Fibroblast of upper back skin (primary cell): ENCODE measurements at places on chromosomes 4 and X.
A peak's percentile ranks its signal among the peaks of the same experiment; 100 is the strongest.

- DNase-seq, result no peak
Measured at GRCh38 chrX:97846718-97847237, 963.1 kb downstream of the RPA4 start.

- DNase-seq, result no peak
Measured at GRCh38 chr4:82891707-82892466, 934 bp upstream of the SEC31A start.

- DNase-seq, result no peak
Measured at GRCh38 chr4:33184657-33185290, 2464.6 kb downstream of the PCDH7 start.

DNA sequence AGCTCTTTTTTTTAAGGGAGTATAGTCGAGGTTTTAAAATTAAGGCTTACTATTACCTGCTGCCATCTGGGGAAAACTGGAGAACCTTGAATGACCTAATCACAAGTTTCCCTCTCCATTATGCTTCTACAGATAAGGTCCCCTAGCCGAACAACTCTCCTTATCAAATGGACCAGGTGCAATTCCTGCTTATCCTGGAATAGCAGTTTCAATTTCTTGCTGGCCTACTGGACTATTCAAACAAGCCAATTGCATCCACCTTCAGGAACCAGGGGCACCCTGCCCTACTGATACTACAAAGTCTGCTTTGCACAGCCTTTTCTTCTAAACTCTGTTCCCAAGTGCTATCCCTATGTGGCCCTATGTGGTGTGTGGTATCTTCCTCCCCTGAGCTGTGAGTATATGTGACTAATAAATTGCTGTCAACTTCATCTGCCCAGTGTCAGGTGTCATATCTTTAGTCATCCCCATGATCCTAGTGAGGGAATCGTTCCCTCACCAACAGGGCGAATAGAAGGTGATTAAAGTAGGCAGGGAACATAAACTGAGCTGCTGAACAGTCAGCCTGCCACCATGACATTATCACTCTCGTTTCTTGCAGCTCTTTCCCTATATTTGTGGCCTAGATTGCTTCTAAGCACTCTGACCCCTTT is 128.5 kb downstream of the ATG4A start:
- DNase-seq, result no peak

DNA sequence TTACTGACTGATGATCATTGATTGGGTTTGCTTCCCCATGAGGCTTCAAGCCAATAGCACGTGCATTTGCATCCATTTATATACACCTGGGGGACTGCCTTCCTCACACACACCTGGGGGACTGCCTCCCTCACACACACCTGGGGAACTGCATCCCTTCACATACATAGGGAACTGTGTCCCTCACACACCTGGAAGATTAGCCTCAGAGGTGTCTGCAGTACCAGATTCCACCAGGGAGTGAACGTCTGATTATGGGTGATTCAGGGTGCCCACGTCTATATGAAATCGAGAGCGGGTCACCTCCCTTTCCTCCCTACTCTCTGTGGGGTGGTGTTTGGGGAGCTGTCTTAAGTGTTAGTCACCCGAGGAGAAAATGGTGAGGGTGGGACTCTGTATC is 16.9 kb downstream of the CD99 start:
- DNase-seq, result no peak

DNA sequence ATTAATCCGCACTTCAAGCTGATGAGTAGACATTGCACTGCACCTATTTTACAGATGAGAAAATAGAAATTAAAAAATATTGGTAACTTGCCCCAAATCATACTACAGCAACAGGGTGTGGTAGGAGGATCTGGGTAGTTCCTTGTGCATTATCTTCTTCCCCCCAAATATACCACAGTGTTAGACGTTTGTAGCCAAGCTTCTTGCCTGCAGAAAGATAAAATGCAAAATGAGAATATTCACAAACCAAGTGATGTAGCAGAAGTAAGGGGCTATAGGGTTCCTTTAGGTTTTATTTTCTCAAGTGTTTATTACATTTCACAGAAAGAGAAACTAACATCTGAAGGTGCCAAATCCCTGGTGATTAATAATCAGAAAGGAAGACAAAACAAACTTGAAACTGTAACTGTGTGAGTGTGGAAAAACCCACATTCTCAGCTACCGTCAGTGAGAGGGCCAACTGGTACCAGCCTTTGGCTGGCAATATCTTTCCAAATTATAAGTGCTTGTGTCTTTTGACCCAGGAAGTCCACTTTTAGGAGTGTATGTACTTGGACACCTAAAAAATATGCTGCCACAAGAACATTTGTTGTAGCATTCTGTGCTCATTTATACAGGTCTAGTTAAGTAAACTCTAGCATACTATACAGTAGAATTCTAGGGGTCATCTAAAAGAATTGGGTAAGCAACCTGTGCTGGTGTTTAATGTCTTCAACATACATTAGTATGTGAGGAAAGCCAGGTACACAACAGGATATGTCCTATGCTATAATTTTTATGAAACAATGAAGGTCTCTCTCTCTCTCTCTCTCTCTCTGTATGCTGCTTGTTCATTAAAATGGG is 6.7 kb upstream of the CD38 start:
- DNase-seq, result no peak

- DNase-seq, result no peak
Measured at GRCh38 chr4:60463857-60464502, 736.1 kb upstream of the ADGRL3 start.

DNA sequence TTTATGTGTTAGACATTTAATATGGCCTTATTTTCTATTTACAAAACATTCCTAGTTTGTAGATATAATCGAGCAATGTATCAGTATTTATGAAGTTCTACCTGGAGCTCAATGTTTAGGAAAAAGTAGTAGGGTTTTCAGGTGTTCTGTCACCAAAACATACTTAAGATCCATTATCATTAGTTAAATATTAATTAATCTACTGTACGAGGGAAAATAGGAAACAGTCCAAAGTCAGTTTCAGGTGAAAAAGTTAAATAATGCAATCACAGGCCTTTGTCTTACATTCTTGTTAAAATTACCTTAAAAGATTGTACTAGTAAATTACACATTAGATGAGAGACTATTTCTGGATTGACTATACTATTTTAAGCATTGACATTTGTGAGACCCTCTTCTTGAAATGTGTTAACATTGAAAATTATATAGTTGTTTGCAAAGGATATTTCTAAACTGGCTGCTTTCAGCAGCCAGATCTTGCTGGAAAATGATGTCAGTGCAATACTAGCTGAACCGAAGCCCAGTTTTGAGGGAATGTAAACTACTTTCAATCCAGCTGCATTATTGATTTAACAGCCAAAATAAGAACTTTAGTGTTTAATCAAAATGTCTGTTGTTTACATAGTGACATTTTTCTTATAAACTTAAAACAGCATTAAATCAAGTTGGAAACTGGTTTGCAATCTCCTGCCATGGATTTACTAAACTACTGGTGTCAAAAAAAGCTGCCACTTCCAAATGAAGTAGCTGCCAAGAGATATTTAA is 19.3 kb downstream of the GUCY1B1 start:
- DNase-seq, result no peak

DNA sequence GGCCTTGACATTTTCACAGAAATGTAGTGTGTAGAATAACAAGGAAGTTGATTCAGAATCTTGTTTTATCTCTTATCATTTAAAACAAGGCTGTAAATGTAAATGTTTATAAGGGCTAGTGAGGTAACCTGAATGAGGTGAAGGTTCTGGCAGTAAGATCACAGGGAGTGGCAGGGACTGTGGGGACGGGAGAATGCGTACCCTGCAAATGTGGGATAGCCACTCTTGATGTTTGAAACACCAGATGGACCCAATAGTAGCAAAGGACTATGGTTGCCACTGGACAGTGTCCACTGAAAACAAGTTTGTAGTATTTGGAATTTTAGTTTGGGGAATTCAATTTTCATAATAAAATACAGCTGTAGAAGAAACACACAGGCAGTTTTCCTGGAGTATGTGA is 155.3 kb downstream of the FHIP1A start:
- no peak for DNase-seq

DNA sequence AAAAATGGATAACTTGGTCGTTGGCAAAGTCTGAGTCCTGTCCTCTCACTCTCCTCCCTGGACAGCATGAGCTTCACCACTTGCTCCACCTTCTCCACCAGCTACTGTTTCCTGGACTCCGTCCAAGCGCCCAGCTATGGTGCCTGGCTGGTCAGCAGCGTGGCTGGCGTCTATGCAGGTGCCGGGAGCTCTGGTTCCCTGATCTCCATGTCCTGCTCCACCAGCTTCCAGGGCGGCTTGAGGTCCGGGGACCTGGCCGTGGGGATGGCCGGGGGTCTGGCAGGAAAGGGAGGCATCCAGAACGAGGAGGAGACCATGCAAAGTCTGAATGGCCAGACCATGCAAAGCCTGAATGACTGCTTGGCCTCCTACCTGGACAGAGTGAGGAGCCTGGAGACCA is 100.8 kb downstream of the NCAPG start:
- DNase-seq, result no peak

DNA sequence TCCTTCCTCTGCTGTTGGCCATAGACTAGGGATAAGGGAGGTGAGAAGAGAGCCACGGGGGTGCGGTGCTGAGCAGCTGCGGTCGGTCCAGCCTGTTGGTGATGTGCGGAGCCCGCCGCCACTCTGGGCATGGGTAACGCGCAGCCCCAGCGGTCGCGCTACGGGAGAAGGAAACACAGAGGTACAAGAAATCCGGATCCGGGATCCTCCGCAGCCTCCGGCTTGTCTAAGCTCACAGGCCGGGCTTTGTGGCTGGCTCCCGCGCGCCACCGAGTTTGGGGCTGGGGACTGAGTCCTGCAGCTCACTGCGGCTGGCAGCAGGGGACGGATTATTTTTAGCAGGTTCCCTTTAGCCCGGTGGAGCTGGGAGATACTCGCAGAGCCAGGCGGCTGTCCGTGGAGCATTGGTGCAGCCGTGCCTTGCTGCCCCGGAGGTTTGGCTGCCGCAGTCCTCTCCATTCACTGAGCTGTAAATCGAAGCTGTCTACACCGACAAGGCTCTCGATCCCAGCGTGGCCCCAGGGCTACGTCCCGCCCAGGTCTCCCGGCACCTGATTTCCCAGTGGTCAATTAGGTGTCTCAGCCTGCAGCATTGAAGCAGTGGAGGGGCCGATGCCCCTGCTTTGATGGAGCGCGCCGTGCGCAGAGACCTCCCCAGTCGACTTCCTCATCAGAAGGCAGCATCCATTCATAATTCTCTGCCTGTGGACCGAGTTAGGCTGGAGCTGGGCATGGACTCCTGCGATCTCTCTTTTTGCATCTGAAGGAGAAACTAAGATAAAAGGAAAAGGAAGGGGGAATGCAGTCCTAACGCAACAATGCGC is 81.9 kb upstream of the SCML1 start:
- no peak for DNase-seq

DNA sequence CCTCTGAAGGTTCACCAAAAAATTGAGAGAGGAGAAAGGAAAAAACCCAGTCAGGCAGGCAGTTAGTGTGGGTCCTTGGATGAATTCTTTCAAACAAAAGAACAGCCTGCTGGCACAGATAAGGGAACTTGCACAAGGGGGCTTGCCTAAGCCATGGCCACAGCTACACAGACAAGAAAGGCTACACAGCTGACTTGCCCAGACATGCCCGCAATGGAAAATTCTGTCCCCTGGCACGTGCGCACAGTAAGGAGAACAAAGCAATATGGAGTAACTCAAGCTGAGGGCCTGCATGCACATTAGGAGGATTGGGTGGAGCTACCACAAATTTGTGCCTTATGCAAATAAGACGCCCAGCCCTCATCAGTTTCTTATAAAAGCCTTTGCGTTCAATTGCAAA is 512.5 kb upstream of the HTR2C start:
- DNase-seq, result no peak

GRCh38 chrX:9562851-9563250 is 98.0 kb downstream of the TBL1X start:
- peak; percentile 86 for DNase-seq

GRCh38 chr4:37561803-37562207 is 124.4 kb downstream of the RELL1 start:
- peak; percentile 5 for DNase-seq

GRCh38 chrX:66633541-66633940 is 5.3 kb downstream of the EDA2R start:
- peak; percentile 67 for DNase-seq
